ENCODE measurements at places on chromosomes 1 and 21. TPM values are rescaled to one million over a fixed set of nuclear protein-coding genes. Genes with fewer than 3 reads are reported as not detected.

Gene RBM34
- total RNA-seq: 69.4 TPM

Gene DTL
- total RNA-seq: 1.4 TPM

Gene DAB1
- total RNA-seq: 0.46 TPM

Gene MPL
- not detected for total RNA-seq

Gene KLHDC9
- total RNA-seq: 1.8 TPM

Gene CHODL
- total RNA-seq: not detected

Gene KCNC4
- 0.57 TPM for total RNA-seq

Gene SYT14
- total RNA-seq: 0.65 TPM

Data from smooth muscle cell of bladder (primary cell).